ENCODE measurements at places on chromosomes 6 and 20.
A peak's percentile ranks its signal among the peaks of the same experiment; 100 is the strongest.

DNA sequence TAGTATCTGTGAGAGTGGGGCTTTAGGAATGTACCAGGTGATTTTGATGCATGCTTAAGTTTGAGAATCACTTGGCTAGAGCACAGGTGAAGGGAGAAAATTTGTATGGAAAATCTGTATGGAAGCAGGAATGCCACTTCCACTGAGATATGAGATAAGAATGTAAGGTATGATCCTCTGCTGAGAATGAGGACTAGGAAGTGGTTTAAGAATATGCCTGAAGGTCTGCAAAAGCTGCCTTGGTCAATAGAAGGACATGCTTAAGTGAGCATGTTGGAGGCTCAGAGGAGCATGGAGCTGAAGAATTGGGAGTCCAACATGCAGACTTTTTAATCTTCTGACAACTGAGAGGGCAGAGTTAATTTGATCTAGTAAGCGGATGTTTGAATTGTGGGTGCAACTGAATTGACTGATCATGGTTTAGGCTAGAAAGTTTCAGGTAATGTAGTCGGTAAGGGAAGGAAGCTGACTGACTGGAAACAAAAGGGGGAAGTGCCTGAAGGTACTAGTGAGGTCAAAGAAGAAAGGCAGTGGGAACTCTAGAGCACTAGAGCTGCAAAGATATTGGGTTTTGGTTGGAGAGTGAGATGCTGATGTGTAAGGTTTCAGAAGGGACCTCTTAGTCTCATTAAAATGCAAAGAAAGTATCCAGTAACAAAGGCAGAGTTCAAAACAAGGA, 28.6 kb upstream of the NOTCH4 start:
- no peak for DNase-seq

DNA sequence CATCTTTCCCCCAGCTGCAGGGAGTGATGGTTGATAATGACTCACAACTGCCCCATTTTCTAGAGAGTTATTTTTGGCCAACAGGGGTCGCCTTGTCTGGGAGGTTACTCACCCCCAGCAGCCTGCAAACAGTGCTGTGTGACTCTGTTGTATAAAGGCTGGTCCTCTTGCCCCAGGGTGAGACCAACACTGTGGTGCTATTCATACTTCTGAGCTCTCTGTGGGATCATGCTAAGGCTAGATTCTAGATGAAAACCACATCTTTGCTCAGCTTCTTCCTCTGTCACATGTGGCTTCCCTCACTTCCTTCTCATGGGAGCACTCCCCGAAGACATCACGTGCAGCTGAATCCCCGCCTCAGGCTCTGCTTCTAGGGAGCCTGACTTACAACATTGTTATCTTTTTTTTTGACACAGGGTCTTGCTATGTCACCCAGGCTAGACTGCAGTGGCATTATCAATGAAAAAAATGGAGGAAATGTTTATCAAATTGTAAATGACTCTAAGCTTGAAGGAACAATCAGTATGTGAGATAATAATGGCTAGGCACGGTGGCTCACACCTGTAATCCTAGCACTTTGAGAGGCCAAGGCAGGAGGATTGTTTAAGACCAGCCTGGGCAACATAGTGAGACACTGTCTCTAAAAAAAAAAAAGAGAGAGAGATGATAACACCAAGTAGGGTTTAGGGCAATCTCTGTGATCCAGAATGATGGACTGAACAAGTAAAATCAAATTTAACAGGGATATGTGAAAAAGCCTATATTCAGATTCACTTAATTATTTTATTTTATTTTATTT, 55.7 kb upstream of the SLC23A2 start:
- peak; percentile 76 for DNase-seq

GRCh38 chr6:92069781-92070180, 1349.6 kb downstream of the EPHA7 start:
- no peak for DNase-seq

GRCh38 chr20:14335052-14335451, 2.4 kb downstream of the FLRT3 start:
- DNase-seq, result no peak

DNA sequence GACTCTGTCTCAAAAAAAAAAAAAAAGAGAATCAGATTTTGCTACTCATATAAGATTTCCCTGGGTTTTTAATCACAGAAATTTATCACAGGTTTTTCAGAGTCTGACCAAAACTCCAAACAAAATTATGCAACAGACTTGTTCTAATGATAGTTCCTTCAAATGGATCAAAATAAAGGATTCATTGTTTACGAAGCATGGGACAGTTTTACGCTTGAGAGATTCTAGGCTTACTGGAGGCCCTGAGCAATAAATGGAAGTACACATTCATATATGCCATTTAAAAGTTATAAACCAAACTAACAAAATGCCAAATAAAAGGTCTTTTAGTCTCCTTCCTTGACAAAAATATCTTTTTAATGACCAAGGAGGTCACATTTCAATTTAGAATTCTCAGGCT, 245.1 kb upstream of the KCNQ5 start:
- DNase-seq, result no peak

GRCh38 chr6:156988276-156989158, 211.3 kb downstream of the ARID1B start:
- DNase-seq, result no peak

DNA sequence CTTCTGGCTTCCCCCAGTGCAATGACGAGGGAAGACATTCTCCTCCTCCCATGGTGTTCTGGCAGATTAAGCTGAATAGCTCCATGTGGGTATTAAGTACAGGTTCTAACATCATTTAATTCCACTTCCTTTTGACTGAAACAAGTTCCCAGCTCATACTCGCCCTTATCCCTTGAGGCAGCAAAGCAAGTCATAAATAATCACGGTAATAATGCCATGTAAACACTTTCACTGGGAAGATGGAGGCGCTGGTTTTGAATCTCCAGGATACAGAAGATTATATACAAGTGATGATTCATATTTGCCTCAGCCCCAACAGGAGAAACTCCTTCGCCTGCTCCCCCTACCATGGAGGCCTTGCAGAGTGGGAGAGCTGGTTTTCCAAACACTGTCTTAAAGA, 141.3 kb downstream of the PXDC1 start:
- DNase-seq, result no peak

DNA sequence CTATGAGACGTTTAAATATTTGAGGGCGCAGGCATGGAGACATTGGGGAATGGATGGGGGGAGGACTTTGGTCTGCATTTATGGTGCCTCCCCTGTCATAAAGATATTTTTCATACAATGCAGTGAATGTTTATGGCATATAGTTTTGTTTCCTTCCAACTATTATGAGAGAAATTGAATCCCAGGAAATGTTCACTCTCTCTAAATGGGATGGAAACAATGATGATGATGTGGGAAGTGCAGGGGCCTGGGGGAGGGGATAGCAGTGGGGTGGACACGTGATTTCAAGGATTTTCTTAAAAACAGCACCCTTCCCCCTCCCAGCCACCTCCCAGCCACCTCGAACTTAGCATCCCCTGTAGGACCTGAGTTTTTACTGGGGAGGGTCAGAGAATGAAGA, 69.9 kb downstream of the TOX2 start:
- DNase-seq, result no peak

- DNase-seq, result no peak
These were observed 14.6 kb downstream of the GATA5 start for GRCh38 chr20:62461157-62461556.
